ENCODE measurements at places on chromosomes 3 and 15.

DNA sequence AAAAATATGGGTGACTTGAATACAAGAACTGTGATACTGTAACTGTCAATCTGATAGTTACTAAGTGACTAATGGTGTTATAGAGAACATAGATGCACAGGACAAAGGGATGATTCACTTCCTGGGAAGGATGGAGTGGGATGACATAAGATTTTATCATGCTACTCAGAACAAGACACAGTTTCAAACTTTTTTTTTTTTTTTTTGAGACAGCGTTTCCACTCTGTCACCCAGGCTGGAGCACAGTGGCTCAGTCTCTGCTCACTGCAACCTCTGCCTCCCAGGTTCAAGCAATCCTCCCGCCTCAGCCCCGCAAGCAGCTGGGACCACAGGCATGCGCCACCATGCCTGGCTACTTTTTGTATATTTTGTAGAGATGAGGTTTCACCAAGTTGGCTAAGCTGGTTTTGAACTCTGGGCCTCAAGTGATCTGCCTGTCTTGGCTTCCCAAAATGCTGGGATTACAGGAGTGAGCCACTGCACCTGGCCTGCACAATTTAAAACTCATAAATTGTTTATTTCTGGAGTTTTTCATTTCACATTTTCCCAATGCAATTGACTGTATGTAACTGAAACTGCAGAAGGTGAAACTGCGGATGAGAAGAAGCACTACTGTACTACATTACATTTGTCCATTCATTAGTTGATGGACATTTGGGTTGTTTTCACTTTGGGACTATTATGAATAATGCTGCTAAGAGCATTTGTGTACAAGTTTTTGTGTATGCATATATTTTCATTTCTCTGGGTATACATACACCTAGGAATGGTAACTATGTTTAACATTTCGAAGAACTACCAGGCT lies 40.6 kb downstream of the ADIPOQ start:
- DNase-seq, result peak; percentile 59

- DNase-seq, result no peak
These were observed 38.3 kb downstream of the SLC6A6 start for GRCh38 chr3:14440531-14441239.

DNA sequence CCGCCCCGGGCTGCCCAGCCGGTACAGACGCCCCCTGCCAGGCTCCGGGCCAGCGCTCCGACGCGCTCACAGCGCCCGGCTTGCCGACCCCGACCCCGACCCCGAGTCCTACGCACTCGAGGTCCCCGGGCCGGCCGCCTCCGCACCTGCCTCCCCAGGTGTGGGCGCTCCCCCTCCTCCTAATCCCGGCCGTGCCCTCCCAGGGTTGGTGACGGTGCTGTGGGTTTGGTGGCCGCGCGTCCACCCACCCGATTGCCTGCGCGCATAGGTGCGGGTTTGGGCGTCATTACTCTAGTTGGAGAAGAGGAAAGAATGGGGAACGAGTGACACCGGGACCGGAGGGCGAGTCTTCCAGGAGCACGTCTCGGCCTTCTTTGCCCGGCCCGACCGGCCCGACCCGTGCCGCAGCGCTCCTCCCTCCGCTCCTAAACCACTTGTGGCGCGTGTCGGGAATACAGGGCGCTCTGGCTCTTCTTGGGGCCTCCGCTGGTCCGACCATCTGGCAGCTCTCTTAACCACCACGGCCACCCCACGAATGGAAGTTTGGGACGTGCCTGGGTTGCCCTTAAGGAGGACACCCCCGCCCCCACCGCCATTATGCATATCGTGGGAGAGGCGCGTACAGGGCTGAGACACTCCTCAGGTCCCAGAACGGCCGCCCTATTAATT lies 810 bp upstream of the THRB start:
- no peak for DNase-seq

GRCh38 chr3:159907828-159908227 lies 80.8 kb upstream of the IL12A start:
- no peak for DNase-seq

DNA sequence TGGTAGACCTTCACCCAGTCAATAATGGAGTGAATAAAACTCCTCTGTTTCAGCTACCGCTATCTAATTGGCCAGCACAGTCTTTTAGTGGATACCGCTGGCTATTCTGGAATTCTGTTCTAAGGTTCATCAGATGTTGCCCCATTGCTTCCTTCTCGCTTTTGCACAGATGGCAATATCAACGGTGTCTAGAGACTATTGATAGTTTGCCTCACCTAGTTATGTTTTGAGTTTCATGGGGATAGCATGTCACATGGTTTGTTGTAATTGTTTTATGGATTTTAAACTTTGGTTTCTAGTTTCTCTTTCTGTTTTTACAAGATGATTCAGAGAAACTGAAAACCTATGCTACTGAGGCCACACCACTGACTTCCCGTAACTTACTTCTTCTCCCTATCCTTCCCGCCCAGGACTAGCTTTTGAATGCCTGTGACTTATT lies 2.0 kb downstream of the XRN1 start:
- DNase-seq, result no peak

GRCh38 chr3:170542704-170543103 lies 43.2 kb downstream of the SLC7A14 start:
- no peak for DNase-seq

- no peak for DNase-seq
These were observed 957.3 kb downstream of the IGSF11 start for GRCh38 chr3:118077332-118077731.

GRCh38 chr3:127735767-127736693 lies 63.3 kb downstream of the ABTB1 start:
- peak; percentile 26 for DNase-seq

GRCh38 chr3:98329392-98330124 lies 24.1 kb upstream of the OR5K4 start:
- DNase-seq, result no peak

DNA sequence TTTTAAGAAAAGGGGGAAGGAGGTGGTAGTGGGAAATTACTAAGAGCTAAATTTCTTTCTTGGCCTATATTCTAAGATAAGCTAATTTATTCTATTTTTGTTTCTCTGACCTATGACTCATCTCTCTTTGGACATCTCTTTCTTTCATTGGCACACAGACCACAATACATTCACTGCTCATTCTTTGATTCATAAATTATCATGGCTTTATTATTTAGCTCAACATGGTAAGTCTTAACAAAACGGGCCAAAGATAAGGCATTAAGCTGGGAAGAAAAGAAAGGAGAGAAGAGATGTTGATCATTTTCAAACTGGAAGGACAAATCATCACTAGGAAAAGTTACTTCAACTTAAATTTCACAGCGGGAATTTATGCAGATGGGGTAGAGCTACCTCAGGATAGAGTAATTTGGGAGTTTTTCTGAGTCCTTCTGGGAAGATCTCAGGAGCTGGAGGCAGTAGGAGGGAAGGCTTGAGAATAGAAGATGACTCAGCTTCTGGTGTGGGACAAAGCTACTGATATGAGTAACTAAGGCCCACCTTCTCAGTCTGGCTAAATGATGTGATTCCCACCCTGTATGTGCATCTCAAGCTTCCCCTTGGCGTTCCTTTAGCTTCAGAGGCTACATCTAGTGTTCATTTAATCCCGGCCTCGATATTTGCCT lies 7.5 kb upstream of the ALCAM start:
- DNase-seq, result no peak

GRCh38 chr15:31020542-31020941 lies 29.1 kb upstream of the MTMR10 start:
- DNase-seq, result no peak

- DNase-seq, result no peak
These were observed 39.4 kb downstream of the DNAH1 start for GRCh38 chr3:52355526-52355925.

DNA sequence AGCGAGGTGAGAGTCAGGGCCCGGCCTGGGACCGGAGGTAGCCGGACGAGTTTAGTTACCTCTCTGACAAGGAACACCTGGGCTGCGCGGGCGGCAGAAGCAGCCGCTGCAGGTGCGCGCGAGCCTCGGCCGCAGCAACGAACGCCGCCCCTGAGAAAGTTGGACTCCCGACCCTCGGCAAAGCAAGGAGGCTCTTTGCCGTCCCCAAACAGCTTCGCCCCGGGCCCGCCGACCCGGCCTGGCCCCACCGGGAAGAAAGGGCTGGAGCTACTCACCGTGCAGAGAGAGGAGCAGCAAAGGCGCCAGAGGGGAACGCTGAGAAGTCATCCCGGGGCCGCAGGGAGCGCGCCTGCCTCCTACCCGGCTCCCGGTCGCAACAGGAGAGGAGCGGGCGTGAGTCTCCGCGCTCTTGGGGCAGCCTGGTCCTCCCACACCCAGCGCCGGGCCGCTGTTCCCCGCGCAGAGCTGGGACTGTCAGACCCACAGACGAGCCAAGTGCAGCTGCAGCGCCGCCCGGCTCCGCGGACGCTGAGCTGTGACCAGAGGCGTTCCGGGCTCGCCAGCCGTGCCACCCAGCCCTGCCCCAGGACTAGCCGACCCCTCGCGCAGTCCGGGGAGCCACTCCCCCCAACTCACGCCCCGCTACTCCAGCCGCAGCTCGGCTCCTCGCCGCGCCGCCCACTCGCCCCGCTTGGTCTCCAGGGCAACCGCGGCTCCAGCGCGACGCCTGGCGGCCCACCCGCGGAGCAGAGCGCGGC lies at the start of gene IGSF11:
Gene IGSF11, minus strand, starts transcription at position 591 of the 758 bp plus-strand sequence. Its CDS starts 264 bp downstream, at position 327.
- DNase-seq, result peak; percentile 13

- DNase-seq, result no peak
These were observed 539.1 kb downstream of the MFSD1 start for GRCh38 chr3:159340877-159341500.

- DNase-seq, result peak; percentile 19
These were observed 10.8 kb downstream of the EIF2AK4 start for GRCh38 chr15:39944726-39945125.

DNA sequence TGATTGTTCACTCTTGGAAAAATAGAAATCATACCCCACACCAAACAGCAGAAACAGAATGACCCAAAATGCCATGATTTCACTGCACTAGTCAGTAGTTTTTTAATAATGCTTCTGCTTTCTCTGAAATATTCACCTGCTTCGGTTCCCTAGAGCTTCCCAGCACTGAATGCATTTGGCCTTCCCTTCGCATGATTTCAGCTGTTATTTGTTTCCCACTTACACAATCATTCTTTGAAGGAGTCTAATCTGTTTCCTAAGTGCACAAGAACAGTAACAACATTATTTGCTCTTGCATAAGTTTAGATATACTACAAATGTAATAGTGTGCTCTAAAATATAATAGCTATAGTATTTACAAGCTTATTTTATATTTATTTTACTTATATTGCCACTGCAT lies 178.7 kb downstream of the STAC start:
- no peak for DNase-seq

- no peak for DNase-seq
These were observed 29.1 kb upstream of the LYZL4 start for GRCh38 chr3:42439261-42440115.

- DNase-seq, result no peak
These were observed 20.1 kb downstream of the IFT57 start for GRCh38 chr3:108202080-108202479.

- DNase-seq, result no peak
These were observed 3.1 kb upstream of the FBXO22 start for GRCh38 chr15:75900577-75900976.

DNA sequence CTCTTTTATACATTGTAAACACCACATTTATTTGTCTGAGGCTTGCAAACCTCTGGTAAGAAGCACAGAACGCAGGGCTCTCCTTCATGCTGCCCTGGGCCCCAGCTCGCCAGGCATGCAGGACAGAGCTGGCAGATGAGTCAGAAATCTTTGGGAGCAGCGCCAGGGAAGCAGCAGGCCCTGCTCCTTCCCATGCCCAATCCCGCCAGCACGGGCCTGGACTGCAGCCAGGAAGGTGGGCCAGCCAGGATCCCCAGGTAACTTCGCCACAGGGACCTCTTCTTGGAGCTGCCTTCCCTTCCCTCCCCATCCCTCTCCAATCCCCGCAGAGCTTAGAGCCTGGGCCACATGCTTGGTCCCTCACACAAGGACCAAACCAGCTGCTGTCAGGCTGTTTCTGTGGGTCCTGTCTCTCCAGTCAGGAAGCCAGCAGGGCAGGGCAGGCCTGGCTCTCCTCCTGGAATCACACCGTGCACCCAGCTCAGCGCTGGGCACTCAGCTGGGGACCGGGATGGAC lies 8.8 kb downstream of the STOML1 start:
- DNase-seq, result no peak

GRCh38 chr15:62644216-62644888 lies 398.2 kb upstream of the TPM1 start:
- no peak for DNase-seq

DNA sequence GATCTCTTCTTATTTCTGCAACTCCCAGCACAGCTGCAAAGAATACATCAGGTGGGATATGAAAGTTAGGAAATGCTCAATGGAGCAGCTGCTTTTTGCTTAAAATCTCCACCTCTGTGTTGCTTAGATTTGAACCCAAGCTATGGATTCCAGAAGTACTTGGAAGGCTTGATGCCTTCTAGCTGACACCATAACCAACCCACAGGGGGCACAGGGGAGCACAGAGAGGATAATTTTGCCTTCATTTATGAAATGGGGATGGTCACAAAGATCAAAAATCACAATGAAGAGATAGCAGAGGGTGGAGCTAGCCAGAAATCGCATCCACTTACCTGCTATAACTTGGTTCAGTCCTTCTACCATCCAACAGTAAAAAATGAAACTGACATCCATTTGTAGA lies 75.7 kb downstream of the DUT start:
- DNase-seq, result no peak

GRCh38 chr3:127770671-127771355 lies 51.5 kb downstream of the MGLL start:
- no peak for DNase-seq

- no peak for DNase-seq
These were observed 118.4 kb downstream of the NR2F2 start for GRCh38 chr15:96448923-96449322.

DNA sequence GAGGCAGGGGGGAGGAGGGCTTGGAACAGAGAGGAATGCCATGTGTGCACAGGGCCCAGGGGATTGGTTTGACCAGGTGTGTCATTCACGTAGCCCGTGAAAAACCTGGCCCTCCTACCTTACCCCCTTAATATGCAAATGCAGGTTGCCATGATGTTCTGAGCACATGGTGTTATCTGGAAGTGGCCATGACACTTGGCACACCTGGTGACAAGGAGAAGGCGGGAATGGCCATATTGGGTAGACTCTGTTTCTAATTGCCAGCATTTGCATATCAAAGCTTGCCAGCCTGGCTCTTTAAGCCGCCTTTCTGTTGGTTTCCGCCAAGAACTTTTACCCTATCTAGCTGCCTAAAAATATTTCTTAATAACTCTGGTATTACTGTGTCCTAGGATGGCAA lies 202.1 kb upstream of the DPH6 start:
- no peak for DNase-seq

- DNase-seq, result no peak
These were observed 60.2 kb downstream of the AGBL1 start for GRCh38 chr15:86139828-86140227.

DNA sequence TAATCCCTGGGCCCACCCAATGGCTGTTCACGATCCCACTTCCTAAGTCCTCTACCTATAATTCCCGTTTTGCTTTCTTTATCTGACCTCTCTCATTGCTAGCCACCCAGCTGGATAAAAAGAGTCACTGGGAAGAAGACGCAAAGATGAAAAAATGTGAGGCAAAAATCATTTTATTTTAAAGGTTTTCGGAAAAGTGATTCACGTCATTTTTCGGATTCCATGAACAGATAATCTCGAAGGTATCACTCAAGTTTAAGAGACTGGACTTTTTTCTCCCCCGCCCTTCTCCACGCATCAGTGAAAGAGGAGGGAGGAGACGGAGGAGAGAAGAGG lies 266.6 kb downstream of the CGGBP1 start:
- DNase-seq, result no peak
